ENCODE measurements at places on chromosomes 5 and 9.

DNA sequence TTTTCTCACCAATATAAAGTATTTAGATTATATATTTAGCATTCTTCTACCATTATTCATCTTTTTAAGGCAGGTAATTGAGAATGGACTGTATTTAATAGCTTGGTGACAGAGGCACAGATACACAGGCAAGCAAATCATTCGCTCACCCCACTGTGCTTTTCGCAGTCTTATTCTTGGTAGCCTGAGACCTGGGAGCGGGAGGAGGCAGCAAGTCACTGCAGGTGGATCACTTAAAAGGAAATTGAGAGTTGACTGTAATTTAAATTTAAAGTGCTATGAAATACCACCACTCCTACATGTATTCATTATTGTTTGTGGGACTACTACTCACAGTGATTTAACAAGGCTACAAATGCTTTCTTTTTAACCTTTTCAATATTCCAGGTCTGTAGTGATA lies 9.7 kb downstream of the RICTOR start:
- no peak for ATAC-seq

- ATAC-seq = no peak
Measured at GRCh38 chr5:150244209-150244608, 45.4 kb downstream of the CAMK2A start.

- no peak for ATAC-seq
Measured at GRCh38 chr5:15752663-15753285, 252.8 kb downstream of the FBXL7 start.

DNA sequence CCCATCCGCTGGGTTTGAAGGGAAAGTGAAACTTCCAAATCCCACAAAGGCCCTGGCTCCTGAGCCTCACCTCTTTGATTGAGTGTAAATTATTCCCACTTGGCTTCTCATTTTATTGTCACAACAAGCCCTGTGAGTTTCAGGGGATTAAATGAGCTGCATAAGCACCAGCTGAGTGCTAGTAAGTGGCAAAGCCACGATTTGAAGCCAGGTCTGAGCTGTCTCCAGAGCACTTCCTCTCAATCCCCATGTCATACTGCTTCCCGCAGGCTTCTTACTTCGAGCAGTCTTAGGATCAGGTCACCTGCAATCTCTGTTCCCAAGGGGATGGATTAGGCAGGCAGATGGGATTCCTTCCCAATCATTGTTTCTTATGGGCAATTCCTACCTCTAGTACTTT lies 18.0 kb downstream of the RPS14 start:
- ATAC-seq = no peak

DNA sequence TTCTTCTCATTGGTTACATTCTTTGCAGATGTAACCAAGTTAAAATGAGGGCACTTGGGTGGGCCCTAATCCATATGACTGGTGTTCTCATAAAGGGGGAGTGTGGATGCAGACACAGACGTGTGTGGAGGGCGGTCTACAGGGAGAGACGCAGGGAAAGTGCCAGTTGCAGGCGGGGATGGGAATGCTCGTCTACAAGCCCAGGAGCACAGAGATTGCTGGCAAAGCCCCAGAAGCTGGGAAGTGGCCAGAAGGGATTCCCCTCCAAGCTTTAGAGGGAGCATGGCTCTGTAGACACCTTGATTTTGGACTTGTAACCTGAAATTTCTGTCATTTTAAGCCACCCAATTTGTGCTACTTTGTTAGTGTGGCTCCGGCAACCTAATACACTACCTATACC lies 96.8 kb upstream of the CTSL start:
- no peak for ATAC-seq

DNA sequence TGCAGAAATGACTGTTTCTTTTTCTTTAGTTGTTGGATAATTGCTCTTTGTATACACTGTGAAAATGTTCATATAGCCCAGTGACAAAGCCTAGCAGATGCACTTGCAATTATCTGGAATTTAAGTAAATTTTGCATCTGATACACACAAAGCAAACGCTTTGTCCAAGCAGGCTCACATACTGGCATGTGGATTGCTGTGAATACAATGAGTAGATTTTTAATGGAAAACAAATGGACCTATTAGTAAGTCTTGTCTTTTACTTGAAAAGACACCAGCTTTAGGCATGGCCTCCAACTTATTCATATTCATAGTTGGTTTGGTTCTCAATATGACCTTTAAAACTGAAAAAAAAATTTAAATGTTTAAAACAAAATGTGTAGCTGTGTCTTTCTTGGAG lies 1299.8 kb upstream of the WWC1 start:
- ATAC-seq = no peak

- ATAC-seq = no peak
Measured at GRCh38 chr9:70385426-70385825, 29.0 kb downstream of the KLF9 start.

DNA sequence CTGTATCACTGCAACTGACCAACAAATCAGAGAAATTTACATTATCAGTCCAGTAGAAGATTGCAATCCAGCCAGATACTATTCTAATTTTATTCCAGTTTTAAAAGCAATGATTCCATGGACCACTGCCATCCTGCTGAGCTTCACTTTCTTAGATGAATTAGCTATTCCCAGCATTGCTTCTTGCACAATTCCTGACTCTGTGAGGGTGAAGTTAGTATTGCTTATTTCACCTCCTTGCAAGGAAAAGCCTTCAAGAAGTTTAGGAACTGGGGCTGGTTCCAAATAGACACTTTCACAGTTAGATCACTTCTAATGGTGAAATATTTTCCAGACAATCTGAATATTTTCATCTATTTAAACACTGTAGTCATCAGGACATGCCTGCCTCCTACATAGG lies 338.6 kb upstream of the TNC start:
- ATAC-seq = no peak

DNA sequence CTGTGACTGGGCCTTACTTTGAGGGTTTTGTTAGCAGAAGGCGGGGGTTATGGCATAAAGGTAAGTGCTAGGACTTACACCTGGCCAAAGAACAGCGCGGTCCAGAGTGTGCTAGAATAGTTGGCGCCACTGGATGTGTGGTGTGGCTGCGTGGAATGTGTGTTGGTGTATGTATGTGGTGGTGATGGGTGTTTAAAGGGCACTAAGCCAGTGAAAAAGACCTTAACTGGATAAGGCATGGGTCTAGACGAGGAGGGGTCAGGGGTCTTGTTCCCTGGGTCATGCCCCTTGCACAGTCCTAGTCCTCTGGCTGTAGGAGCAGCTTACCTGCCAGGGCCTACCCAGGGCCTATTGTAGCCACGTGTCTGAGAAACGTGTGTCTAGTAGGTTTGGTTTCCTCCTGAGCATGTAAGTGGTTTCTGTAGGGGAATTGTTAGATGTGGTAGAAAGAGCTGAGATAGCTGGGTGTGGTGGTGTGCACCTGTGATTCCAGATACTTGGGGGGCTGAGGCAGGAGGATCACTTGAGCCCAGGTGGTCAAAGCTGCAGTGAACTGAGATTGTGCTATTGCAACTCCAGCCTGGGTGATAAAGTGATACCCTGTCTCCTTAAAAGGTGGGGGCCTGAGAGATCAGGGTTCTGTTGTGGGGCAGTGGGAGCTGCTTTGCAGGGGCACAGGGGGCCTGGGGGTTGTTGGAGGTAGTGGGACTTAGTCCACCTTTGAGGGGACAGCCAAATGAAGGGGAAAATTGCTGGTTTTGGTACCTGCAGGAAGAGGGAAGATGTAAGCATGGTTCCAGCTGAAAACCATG lies 55.2 kb downstream of the HSPA4 start:
- ATAC-seq = no peak

GRCh38 chr5:88195636-88196035 lies 73.0 kb downstream of the TMEM161B start:
- ATAC-seq = no peak

DNA sequence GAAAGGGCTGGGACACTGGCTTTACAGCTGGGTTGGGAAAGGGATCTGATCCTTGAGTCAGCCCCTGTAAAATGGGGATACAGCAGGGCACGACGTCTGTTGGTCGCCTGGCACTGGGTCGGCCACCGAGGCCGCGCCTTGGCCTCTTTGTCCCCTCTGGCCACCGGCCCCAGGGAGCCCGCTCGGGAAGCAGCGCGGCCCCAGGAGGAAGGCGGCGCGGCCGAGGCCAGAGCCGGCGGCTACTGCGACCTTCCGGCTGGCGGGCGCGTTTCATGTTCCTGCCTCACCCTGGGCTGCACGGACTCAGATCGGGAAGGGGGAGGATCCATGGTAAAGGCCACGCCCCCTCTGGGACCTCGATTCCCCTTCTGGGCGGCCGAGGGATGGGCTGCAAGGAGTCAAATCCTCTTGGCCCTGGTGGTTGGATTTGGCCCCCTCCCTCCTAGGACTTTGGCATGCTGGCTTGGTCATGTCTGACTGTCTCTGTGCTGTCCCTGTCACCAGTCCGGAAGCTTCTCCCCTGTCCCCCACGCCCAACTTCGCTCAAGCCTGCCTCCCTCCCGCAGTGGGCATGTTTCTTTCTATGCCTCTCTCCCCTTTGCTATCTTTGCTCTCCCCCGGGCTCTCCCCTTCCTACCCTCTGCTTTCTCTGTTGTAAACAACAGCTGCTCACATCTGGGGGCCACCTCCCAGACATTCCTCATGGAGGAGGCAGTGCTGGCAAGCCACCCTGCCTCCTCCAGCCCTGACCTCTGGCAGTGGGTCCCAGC lies 25.8 kb downstream of the FPGS start:
- no peak for ATAC-seq

DNA sequence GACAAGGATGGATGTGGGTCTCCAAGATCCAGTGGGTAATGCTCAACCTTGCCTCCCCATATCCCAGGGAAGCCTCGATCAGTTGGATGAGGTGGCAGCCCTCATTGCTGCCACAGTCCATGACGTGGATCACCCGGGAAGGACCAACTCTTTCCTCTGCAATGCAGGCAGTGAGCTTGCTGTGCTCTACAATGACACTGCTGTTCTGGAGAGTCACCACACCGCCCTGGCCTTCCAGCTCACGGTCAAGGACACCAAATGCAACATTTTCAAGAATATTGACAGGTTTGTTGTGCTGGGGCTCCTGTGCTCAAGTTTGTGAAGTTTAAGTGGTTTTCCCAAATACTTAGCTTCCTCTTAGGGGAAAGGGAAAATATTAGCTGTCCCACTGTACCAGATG lies 74.0 kb downstream of the WDR41 start:
- ATAC-seq = no peak

- ATAC-seq = peak; percentile 85
Measured at GRCh38 chr9:69155341-69156030, 18.6 kb upstream of the TJP2 start.

- no peak for ATAC-seq
Measured at GRCh38 chr9:110714314-110714713, 45.7 kb downstream of the MUSK start.

DNA sequence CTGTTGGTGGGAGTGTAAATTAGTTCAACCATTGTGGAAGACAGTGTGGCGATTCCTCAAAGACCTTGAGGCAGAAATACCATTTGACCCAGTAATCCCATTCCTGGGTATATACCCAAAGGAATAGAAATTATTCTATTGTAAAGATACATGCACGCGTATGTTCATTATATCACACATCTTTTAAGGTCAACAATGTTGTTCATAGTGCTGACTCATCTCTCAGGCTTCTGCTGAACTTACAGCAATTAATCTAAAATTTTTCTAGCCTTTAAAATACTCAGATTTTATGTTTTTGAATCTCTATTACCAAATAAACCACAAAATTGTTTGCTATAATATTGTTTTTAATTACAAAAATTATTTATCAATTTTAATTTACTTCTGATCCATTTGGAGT lies 38.8 kb upstream of the ZNF618 start:
- ATAC-seq = no peak

- no peak for ATAC-seq
Measured at GRCh38 chr9:34025811-34026210, 22.9 kb downstream of the UBAP2 start.

- no peak for ATAC-seq
Measured at GRCh38 chr9:81635521-81636254, 53.7 kb downstream of the TLE1 start.

GRCh38 chr5:150139334-150139733 lies 16.3 kb downstream of the PDGFRB start:
- ATAC-seq = no peak

DNA sequence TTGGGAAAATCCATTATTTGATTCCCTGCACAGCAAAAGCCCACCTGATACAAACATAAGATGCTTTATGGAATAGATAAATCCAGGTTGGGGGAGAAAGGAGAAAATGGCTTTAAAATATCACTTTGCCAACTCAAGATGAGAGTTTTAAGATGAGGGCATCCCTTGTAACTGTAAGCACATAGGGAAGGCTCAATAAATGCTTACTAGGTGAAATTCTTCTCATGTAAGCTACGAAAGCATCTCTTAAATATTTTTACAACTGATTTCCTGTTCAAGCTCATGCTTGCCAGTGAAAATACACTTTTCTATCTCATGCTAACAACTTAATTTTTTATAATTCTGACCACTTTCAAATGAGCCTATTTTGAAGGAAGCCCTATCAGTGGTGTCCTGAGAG lies 11.5 kb downstream of the CDH6 start:
- ATAC-seq = no peak

DNA sequence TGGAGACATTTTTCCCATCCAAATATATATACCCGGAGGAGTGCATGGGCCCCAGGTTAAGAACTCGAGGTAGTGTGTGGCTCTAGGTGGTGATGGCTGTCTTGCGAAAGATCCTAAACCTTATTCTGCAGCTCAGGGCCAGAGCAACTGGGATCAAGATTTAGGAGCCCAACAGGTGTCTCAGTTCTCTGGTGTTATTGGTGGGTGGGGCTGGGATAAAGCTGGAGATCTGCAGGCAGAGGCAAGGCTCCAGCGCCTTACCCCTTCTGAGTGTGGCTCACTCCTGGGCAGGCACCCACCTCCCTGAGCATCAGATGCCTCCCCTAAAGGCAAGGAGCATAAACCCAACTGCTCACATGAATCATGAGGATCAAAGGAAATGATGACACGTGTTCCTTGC lies 11.2 kb downstream of the UBE2QL1 start:
- no peak for ATAC-seq

GRCh38 chr9:68947015-68947414 lies 66.9 kb downstream of the PRKACG start:
- ATAC-seq = no peak

DNA sequence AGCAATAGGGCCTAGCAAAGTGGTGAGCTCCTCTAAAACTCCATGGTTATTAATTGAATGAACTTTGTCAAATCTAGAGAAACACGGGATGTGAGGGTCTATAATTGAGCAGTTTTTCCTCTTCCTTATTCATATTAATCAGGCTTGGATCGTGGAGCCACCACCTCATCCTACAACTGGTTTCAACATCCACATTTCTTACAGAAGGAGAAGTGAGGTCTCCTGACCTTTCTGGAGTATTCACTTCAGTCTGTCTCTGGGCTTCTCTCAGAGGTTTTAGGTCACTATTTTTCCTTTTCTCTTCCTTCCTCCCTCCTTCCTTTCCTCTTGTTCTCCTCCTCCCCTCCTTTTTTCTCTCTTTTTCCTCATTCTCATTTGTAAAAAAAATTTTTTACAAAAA lies 177.3 kb upstream of the ACTBL2 start:
- ATAC-seq = no peak

GRCh38 chr5:107512029-107512428 lies 158.7 kb downstream of the EFNA5 start:
- no peak for ATAC-seq

Measured in stimulated activated memory B cell treated with anti-CD40 and anti-IgM and Interleukin-4, amounts not matched to agents 10 μg/mL and 1 μg/mL and 100 μg/mL, for 72 hours (primary cell).